ENCODE measurements at places on chromosomes 2 and 18.
A peak's percentile ranks its signal among the peaks of the same experiment; 100 is the strongest.

DNA sequence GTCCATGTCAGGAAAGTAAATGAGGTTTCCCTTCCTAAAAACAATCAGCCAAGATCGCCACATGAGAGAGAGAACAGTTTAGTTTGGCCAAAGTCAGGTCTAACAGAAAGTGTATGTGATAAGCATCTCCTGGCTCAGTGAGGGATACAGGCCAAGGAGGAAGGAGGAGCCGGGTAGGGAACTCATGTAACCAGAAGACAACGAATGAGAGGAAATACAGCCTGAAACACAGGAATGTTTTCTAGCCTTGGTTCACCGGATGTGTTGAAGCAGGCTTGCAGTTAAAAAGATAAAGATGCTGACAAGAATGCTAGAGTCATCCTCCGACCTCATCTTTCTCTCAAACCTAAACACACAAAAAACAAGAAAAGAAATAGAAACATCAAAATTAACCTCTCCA, 283.9 kb upstream of the SIX2 start:
- no peak for DNase-seq

GRCh38 chr2:42102591-42103450, 55.0 kb downstream of the PKDCC start:
- DNase-seq, result peak; percentile 15

DNA sequence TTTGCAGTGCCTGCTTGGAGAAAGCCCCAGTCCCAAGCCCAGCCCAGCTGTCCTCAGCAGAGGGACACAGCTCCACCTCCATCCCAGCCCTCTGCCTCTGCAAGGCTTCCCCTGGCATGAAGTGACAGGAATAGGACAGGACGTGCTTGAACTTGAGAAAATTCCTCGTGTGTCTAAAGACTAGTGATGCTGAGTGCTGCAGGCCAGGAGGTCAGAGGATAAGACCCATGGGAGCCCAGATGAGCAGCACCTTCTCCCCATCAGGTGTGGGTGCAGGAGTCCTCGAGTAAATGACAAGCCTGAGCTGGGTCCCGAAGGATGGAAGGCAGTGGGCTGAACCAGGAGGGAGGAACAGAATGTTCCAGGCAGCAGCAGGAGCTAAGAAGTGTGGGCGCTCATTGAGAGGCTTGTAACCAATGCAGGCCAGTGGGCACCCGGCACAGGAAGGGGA, 67.8 kb upstream of the UXS1 start:
- no peak for DNase-seq

DNA sequence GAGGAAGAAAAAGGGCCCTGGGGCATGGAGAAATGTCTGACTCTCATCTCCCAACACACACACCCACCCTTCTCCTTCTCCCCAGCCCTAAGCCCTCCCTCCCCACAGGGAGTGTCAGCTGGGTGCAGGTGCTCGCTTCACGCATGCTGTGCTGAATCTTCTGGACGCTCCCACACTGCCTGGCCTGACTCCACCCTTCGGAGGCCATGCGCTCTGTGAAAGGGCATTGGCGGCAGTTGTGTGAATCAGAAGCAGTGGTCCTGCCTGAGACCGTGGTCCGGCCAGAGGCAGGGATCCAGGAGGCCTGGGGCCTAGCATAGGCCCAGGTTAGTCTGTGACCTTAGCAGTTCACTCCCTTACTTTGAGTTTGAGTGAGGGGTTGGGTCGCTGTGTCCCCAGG, 57.1 kb downstream of the LONRF2 start:
- no peak for DNase-seq

DNA sequence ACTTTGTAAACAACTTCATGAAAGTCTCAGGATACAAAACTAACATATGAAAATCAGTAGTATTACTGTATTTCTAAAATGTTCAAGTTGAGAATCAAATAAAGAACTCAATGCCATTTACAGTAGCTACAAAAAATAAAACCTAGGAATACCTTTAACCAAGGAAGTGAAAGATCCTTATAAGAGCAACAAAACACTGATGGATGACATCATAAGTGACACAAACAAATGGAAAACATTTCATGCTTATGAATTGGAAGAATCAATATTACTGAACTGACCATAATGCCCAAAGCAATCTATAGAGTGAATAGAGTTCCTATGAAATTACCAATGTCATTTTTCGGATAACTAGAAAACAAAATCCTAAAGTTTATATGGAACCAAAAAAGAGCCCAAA, 1038.1 kb downstream of the SUCLG1 start:
- DNase-seq, result no peak

GRCh38 chr2:180505203-180505602, 475.2 kb upstream of the UBE2E3 start:
- DNase-seq, result no peak

GRCh38 chr2:189514104-189514503, 66.5 kb downstream of the SLC40A1 start:
- no peak for DNase-seq

DNA sequence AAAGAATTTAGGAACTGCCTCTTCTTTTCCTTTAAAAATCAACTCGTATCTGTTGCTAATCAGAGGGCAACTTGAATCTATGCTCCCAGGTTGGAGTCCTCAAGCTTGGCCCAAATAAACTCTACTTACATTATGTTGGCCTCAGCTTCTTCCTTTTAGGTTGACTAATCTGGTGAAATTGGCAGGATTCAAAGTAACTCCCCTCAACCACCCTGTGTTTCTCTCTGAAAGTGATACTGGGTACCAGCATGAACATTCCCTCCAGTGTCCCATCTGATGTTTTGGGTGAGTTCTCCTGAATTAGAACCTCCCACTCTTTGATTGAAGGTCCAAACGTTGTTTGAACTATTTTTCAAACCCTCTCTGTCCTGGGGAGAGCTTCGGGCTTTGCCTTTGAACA, 41.3 kb upstream of the MSH6 start:
- no peak for DNase-seq

- no peak for DNase-seq
These were observed 138.4 kb downstream of the LAMA3 start for GRCh38 chr18:23827681-23828080.

- no peak for DNase-seq
These were observed 352.7 kb upstream of the SLC39A10 start for GRCh38 chr2:195304310-195304709.

GRCh38 chr2:38218995-38219394, 143.0 kb upstream of the CYP1B1 start:
- no peak for DNase-seq

DNA sequence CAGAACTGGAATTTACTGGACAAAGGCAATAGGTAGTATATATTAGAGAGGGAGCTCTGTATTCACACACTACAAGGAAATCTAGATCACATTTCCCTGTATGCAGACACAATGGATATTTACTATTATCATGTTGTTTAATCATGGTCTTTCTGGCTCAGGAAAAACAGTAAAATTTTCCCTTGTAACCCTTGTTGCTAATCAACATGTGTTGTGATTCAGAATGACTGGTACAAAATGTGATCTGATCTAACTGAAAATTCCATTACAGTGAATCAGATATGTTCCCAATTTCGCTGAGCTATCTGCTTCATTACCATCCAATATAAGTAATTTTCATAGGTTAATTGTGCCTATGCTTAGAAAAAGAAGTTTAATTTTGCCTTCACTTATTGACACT, 1109.7 kb downstream of the LRP1B start:
- DNase-seq, result no peak

DNA sequence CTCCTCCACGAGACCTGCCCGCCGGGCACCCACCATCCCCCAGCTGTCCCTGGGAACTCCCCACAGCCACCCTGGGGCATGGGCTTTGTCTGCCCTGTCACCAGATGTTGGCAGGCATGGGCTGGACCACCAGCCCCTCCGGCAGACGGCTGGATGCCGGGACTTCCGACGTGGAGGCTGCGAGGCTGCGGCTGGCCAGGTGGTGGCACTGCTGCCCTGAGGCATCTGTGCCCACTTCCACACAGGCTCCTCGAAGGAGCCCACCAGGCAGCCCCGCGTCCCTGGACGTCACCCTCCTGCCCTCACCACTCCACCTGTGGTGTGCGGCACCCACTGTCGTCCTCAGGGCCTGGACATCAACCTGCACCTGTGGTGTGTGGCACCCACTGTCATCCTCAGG, 319.9 kb upstream of the SALL3 start:
- DNase-seq, result no peak

DNA sequence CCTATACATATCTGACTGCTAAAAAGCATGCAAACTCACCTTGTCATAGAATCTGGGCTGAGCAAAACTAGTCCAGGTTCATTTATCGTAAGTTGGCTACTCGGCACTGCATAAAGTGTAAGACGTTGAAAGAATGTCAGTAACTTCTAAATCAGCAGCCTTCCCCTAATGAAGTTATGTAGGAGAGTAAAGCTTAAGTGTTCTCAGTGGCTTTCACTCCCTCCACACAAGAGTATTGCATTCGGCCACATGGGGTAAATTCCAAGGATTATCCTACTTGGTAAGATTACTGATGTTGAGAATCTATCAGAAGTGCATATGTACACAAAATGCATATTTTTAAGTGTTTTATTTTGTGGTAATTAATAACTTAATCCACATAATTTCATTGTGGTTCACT, 130.1 kb downstream of the LCLAT1 start:
- no peak for DNase-seq

DNA sequence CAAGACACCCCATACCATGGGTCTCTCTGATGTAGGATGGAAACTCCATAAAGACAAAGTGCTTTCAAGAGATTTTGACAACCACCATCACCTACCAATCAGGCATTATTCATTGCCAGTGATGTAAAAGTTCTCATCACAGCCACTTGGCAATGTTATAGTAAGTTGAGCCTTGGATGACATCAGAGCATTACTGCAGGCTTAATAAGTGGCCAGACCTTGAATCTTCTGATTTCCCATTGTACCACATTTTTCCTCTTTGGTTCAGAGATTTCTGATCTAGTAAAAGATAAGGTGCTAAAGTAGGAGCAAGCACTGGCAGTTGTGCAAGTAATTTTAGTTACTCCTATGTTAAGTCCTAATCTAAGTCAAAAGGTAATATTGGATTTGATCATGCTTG, 36.5 kb downstream of the OSR1 start:
- no peak for DNase-seq

DNA sequence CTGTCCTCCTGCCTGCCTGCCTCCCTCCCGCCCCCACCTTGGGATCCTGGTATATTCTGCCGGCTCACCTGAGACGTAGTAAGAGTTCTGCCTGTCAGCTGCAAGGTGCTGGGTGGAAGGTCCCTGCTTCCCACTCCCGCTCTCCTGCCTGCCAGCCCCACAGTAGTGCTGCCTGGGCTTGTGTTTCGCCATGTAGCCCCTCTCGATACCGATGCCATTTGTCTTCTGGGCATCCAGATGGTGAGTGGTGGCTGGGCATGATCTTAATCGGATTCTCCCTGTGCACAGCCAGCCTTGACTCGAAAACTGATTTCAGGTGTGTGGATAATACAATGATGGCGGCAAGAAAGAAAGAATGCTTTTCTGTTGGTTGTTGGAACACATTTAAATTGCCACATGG, 184.9 kb downstream of the AGAP1 start:
- DNase-seq, result no peak

GRCh38 chr18:63578357-63578958, 8.7 kb upstream of the SERPINB13 start:
- no peak for DNase-seq

GRCh38 chr2:99787769-99788382, 298.1 kb upstream of the REV1 start:
- no peak for DNase-seq

DNA sequence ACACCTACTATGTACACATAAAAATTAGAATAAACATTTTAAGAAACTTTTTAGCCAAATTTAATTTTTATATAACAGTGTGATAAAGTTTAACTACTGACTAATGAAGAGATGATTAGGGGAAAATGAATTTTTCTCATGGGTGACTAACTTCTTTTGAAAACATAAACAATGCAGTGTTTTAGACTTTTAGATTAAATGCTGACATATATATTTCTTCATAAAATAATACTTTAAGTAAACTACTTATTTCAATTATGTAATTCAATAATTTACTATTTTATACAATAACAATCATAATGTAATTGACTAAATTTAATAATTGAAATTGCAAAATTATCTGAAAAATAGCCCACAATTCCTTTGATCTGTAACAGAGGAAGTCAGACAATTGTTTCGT, 233.3 kb upstream of the PXDN start:
- DNase-seq, result no peak

- no peak for DNase-seq
These were observed 40.0 kb upstream of the GPC1 start for GRCh38 chr2:240395448-240395847.

DNA sequence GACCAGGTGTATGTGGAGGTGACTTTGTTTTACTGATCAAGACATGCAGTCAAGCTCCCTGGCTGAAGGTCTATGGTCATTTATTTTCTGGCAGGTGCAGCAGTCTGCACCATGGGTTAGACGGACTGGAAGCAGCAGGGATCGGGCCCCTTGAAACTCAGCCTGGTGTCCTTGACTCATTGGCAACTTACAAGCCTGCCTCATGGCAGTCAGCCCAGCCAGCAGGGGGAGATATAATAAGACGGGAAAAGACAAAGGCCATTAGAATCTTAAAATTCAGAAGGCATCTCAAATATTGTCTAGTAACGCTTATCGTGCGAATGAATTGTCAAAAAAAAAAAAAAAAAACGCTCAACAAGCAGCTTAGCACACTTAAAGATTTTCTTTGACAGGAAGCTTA, 308.2 kb downstream of the EN1 start:
- DNase-seq, result no peak

DNA sequence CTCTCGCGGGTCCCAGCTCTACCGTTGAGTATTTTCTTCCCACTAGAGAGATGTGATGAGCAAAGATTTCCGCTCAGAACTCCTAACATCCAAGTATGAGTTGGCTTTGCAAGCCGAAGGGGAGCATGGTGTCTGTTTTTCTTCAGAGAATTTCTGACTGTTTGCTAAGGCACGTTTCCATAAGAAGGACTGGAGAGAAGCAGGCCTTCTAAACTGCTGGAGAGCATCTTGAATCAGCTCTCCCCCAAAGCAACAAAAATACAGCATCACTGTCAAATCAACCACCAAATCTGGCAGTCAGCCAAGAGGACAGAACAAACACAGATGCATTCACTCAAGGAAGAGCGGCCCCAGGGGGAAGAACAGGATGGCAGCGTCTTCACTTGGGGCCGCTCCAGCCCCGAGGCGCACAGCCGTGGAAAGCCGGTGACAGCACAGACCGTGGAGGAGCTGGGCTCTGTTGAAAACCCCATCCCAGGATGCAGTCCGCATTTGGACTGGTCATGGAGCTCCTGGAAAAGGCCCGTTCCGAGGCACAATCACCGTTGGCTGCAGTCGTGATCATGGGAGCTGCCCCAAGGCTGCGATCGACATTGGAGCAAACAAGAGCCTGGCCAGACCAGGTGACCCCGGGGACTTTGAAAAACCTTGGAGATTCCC, 101.4 kb downstream of the NFATC1 start:
- no peak for DNase-seq
